NCI-H774 (cell line): ENCODE measurements at places on chromosomes 3 and 15.

DNA sequence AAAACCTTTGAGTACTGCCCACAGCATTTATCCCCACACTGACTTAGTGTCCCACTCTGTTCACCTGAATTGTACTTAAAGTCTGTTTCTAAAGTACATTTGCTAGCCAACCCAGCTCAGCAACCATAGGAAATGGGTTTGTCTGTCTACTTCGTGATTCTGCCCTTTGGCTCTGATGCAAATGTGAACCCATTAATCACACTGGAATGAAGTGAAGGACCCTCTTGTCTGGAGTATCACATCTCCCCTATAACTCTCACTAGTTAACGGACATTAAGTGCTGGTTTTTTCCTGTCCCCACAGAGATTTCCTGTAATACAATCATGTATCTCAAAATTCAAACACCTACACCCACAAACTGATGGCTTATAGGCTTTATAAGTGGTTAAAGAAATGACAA is 20.5 kb downstream of the EID1 start:
- no peak for DNase-seq

- no peak for DNase-seq
These were observed 1108.5 kb upstream of the EPHA6 start for GRCh38 chr3:95705786-95706418.

- DNase-seq, result no peak
These were observed 178.6 kb downstream of the SATB1 start for GRCh38 chr3:18246336-18247060.

GRCh38 chr3:56364665-56365064 is 103.6 kb downstream of the ERC2 start:
- no peak for DNase-seq

GRCh38 chr3:15258720-15259119 is 52.7 kb downstream of the CAPN7 start:
- no peak for DNase-seq

GRCh38 chr3:47782446-47783308 is 984 bp upstream of the SMARCC1 start:
- no peak for DNase-seq

- DNase-seq, result no peak
These were observed 53.4 kb downstream of the SYNPR start for GRCh38 chr3:63331520-63331919.

DNA sequence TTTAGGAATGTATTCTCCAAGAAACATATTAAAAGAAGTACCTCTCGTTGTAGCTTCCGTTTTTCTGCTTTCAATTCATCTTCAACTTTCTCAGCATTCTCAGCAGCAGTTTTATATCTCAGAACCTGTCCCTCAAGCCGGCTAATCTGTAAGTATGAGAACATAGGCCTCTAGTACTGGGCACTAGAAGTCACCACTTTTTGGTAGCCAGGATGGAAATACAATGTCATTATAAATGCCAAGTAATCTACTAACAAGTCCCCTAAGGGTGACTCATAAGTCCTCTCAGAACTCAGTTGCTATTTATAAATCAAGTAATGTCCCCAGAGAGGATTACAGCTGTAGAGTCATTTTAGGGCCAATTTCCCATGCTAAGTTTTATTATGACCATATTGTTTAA is 61.1 kb downstream of the MLH1 start:
- no peak for DNase-seq

DNA sequence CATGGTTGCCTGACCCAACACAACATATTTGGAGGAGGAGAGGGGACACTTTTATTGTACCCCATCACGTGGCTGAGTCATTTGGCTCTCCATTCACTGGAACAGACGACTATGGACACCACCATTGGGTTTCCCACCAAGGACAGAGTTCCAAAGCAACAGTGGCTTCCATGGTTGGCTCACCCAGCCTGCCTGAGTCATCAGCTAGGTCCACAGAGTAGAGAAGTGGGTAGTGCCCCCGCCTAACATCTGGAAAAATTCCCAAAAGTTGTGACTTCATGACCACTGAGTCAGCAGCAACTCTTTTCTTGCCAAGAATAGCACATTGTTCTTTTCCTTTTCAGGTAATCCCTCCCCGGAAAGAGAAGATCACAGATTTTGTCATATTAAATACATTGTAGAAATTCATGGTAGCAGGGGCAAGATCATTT is 3.0 kb upstream of the PPP1R2 start:
- no peak for DNase-seq

DNA sequence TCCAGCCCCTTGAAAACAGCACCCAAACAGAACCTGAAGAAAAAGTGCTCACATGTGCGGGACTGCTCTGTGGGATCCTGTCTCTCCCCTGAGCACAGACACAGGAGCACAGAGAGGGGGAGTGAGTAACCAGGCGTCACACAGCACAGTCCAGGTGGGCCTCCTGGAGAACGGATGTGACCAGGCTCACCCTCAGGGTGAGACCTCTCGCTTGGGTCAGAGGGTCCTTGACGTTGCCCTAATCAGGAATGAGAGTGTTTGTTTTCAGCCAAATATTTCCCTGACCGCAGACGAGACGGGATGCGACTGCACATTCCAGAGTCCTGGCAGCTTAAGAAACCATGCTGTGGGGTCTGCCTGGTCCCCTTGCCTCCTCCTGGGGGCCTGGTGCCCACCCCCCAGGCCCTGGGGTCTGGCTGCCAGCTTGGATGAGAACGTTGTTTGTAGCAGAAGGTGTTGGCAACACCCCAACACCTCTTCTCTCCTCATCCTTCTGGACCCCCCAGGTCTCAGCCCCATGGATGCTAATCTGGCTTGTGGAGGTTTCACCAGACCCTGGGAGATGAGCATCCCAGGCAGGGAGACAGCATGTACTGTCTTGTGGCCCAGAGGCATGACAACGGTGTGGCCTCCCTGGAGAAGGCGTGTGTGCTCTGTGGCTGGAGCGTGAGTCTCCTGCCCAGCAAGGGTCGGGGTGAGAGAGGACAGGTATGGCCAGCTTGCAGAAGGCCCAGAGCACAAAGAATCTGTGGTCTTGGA is 42.1 kb upstream of the SLC6A6 start:
- no peak for DNase-seq

DNA sequence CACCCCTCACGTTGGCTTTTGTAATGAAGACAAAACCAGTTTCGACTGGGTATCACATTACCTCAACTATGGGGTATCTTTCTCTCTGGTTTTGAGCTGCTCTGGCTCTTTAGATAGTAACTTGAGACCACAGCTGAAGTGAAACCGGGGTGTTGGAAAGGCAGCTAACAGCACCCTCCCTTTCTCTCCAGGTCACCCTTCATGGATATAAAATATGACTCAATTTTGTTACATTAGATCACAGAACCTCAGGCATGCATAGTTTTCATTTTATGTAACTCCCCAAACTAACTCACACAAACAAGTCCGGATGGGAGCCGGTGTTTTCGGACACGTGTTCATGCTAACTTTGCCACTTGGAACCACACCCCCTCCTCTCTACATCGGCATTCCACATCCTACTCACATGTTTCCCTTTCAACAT is 90.7 kb downstream of the NR2F2 start:
- DNase-seq, result no peak

- no peak for DNase-seq
These were observed 31.6 kb upstream of the RAP2B start for GRCh38 chr3:153130312-153130977.

GRCh38 chr15:64667736-64668161 is 107.6 kb downstream of the RBPMS2 start:
- DNase-seq, result no peak

- no peak for DNase-seq
These were observed 537.6 kb downstream of the FOXP1 start for GRCh38 chr3:71045917-71046282.

- DNase-seq, result no peak
These were observed 42.8 kb downstream of the PTPN23 start for GRCh38 chr3:47423548-47424145.

GRCh38 chr3:10253731-10254130 is 5.5 kb downstream of the TATDN2 start:
- no peak for DNase-seq

DNA sequence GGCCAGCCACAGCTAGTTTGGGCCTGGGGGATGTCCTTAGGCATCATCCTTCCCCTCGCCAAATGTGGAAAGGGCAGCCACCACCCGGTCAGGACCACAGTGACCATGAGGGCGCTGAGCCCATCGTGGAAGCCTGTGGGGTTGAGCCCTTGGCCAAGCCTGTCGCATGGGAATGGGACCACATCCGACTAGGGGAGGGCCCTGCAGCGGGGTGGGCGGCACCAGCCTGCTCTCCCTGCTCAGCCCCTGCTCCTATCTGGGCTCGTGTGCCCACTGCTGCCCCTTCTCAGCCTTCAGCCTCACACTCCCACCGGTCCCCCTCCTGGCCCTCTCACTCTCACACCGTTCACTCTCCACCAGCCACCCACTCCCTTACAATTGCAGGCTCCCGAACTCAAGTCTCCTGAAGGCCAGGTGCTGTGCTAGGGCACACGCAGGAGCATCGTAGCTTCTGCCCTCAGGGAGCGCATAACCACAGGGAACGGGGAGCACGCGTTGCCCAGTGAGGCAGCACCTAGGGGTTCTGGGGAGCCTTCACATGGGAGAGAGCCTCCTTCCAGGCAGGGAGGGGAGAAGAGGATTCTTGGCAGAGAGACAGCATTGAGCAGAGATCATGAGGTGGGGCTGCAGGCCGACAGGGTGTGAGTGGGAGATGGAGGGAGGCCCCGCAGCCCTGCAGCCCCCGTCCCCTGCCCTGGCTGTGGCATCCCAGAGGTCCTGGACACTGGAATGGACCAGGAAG is 26.1 kb downstream of the LOXL1 start:
- no peak for DNase-seq

- peak; percentile 36 for DNase-seq
These were observed at the start of gene MAN2A2 for GRCh38 chr15:90902840-90903732. TSS of gene MAN2A2 (plus strand) at chr15:90903302. CDS start at chr15:90904208, 906 bp downstream.

DNA sequence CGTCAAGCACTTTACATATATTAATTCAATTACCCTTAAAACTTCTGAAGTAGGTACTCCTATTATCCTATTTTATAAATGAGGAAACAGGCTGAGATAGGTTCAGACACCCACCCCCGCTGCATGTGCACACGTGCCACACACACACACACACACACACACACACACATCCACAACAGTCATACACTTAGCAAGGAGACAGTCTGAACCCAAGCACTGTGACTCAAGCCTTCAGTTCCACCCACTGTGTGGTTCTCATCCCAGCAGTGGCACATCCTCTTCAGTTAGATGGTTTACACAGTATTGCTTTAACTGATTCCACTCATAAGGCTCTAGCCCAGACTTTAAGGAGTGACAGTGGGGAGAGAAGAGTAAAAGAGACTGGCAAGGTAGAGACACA is 91.1 kb upstream of the FGF7 start:
- no peak for DNase-seq

GRCh38 chr3:81048058-81048665 is 713.3 kb downstream of the GBE1 start:
- no peak for DNase-seq

GRCh38 chr3:177686671-177687070 is 489.4 kb upstream of the TBL1XR1 start:
- no peak for DNase-seq

DNA sequence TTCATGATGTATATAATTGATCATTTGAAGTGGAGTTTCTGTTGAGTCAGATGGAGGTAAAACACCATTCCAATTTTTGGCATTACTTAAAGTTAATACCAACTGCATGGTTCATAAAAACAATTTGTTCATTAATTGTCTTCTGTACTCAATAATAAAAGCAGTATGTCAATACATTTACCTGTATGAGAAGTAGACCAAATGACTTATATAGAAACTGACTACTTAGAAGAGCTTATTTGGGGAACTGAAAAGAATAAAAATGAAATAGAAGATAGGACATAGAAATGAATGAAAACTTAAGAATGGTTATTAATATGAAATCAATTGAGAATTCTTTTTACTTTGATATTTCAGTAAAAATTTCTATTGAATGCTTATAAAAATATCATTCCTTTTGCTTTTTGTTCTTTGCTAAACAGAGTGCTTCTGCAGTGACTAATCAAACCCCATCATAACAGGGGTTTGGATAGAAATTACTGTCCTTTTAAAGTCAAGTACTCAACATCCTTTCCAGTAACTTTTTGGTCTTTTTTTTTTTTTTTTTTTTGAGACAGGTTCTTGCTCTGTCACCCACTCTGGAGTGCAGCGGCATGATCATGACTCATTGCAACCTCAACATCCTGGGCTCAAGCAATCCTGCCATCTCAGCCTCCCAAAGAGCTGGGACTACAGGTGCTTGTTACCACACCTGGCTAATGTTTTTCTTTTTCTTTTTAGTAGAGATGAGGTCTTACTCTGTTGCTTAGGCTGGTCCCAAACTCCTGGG is 6.5 kb upstream of the CRYBG3 start:
- no peak for DNase-seq

DNA sequence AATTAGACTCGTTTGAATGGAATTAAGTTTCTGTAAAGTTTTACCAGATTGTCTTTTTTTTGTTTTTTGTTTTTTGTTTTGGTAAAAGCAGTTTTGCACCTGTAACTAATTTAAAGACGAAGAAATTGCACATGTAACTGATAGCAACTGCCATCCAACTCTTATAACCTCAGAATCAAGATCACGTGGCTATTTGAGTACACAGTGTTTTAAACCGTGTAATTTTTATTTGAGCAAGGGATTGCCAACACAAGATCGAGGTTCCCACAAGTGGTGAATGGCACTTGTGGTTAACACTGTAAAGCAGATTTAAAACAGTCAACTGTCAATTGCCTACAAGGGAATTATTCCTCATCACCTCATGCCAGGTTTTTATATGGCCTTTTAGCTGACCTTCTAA is 67.3 kb downstream of the PPARG start:
- no peak for DNase-seq

DNA sequence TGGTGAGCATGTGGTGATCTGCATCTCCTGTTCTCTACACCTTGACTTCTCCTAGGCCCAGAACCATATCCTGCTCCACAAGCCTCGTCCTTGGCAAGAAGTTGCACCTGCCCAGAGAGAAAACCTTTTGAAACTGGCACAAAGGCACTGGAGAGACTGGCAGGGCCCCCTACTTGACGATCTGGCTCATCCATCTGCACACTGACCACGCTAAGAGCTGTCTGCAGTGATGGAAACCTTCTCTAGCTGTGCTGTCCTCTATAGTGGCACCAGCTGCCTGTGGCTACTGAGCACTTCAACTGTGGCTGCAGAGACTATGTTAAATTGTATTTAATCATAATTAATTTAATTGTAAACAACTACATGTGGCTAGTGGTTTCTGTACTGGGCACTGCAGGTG is 26.2 kb upstream of the SRP14 start:
- peak; percentile 71 for DNase-seq

DNA sequence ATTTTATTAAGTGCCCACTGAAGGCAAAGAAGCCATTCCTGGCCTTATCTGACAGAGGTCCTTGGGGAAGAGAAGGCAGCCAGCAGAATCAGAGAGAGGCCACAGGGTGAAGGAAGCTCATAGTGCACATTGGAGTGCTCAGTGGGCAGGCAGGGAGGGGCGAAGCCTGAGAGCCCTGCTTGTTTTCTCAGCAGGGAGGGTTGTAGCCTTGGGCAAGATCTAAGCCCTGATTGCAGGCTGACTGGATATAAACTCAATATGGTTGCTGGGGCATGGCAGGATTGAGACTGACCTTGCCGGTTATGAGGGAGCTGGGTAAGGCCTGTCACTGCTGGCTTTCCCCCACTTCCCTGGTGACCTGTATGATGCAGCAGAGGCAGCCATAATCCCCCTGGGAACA is 7.5 kb upstream of the IGSF11 start:
- DNase-seq, result no peak

GRCh38 chr3:140062461-140062860 is 127.5 kb downstream of the CLSTN2 start:
- DNase-seq, result no peak

- no peak for DNase-seq
These were observed 504.9 kb downstream of the TBL1XR1 start for GRCh38 chr3:176692199-176692965.

GRCh38 chr15:25900901-25901300 is 37.8 kb upstream of the ATP10A start:
- DNase-seq, result no peak

GRCh38 chr3:152292366-152292765 is 23.6 kb downstream of the MBNL1 start:
- no peak for DNase-seq
